A172 (cell line): ENCODE measurements at places on chromosomes 12 and 14. TPM values are rescaled to one million over a fixed set of nuclear protein-coding genes. Genes with fewer than 3 reads are reported as not detected.

DNA sequence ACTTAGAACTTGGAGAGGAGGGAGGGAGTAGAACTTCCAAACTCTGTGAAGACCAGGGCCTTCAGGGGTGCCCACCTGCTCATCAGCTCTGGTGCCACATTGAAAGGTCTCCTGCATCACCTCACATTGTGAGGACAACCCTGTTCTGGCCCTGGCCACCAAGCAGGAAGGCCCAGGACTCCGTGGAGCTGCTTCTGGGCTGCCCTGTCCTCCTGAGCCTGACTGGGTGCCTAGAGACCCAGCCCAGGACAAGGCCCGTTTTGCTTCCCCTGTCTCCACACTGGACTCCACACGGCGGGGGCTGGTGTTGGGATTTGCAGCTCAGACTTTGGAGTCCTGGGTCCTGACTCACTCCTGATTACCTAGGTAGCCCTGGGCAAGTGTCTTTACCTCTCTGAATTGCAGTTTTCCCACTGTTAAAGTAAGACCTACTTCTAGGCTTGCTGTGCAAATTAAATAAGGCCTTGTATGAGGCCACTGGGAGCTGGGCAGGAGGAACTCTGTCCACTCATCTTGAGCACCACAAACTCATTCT, 12.5 kb upstream of the KRT82 start:
- DNase-seq: no peak

DNA sequence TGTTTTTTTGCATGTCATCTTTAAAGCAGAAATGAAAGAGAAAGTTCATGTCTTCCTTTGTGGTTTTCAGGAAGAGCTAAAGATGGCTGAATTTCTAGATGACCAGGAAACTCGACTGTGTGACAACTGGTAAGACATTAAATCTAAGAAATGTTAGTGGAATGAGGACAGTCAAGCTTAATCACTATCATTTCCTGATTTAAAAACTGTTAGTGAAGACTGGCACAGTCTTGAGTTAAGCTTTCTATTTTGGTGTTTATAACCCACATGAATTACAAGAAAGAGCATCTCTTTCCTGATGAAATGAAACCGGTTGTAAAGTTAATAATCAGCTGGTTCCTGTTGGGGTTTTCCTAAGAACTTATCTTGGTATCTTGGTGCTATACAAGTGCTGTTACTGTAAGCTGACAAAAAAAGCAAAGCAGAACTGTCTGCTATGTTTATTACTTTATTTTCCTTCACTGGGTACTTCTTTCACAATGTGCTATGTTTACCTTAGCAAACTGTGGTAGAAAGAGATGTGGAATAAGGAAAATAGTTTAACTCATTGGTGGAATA, 5.2 kb downstream of the TRAFD1 start:
- peak; percentile 38 for DNase-seq

Gene IRAK3
- not detected in 2 replicates for total RNA-seq

DNA sequence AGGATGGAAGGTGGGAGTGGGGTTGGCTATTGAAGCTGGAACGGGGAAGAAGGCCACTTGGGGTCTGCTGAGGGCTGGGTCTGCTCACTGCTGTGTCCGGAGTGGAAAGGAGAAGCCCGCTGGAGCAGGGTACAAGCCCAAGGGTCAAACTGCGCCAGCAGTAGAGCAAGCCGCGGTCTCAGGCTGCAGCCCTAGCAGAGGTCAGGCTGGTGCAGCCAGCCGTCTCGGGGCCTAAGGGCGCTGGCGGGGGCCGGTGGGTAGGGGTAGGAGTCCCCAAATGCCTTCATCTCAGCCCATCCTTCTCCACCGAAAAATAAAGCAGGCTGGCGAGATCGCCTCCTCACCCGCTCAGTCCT, 718 bp upstream of the JDP2 start:
- no peak for DNase-seq

Gene FGF6
- total RNA-seq: not detected in 2 replicates

GRCh38 chr12:45863332-45863731, 127.0 kb downstream of the SCAF11 start:
- DNase-seq: no peak

Gene DNAJC22
- total RNA-seq: 12.6 and 13.1 TPM in 2 replicates

DNA sequence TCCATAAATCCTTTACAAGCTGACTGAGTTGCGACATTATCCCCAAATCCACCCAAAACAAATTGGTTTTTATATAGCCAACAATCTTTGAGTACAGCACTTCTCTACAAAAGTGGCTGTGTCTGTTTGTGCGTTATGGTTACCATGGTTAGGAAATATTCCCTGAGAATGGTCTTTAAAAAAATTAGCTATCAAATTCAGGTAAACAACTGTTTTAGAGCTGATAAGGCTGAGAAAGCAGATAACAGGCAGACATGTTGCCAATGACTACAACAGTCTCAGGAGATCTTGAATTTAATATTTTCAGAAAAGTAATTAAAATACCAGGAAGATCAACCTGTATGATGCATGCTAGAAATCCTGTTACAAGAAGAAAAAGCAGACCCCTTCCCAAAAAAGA, 248.0 kb downstream of the RASSF9 start:
- DNase-seq: no peak

DNA sequence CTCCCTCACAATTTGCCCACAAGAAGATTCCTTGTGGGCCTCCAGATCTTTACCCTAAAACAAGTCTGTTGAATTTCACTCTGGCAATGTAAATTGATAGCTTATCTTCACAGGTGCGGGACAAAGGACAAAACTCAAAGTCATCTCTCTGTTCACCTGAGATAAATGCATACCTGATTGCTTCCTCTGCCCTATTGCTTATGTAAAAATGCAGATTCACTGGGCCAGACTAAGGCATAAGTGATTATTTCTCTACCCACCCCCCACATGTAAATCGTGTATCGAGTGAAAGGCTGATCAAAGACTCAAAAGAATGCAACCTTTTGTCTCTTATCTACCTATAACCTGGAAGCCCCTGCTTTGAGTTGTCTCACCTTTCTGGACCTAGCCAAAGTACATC, 316.8 kb downstream of the SSPN start:
- DNase-seq: no peak

DNA sequence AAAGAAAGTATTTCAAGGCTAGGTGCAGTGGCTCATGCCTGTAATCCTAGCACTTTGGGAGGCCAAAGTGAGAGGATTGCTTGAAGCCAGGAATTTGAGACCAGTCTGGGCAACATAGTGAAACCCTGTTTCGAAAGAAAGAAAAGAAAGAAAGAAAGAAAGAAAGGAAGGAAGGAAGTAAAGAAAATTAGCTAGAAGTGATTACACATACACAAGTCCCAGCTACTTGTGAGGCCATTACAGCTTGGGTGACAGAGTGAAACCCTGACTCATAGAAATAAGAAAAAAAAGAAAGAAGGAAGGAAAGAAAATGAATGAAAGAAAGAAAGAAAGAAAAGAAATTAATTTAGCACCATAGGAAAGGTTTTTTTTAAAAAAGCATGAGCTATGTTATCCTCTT, 33.3 kb upstream of the PPP1CC start:
- no peak for DNase-seq

- no peak for DNase-seq
Measured at GRCh38 chr12:51217133-51217967, 512 bp downstream of the POU6F1 start.

Gene COX8C
- total RNA-seq: not detected in 2 replicates

GRCh38 chr14:58812050-58812910, 174.5 kb downstream of the DACT1 start:
- DNase-seq: no peak

GRCh38 chr12:67410667-67411067, 141.5 kb downstream of the CAND1 start:
- DNase-seq: no peak

Gene SYNDIG1L
- not detected in 2 replicates for total RNA-seq

- no peak for DNase-seq
Measured at GRCh38 chr12:3557116-3557697, 66.2 kb downstream of the PRMT8 start.

GRCh38 chr14:50388256-50388931, 8.3 kb downstream of the CDKL1 start:
- no peak for DNase-seq

Gene VRTN
- total RNA-seq: not detected in 2 replicates

- DNase-seq: no peak
Measured at GRCh38 chr12:108235197-108235984, 103.7 kb downstream of the CMKLR1 start.

DNA sequence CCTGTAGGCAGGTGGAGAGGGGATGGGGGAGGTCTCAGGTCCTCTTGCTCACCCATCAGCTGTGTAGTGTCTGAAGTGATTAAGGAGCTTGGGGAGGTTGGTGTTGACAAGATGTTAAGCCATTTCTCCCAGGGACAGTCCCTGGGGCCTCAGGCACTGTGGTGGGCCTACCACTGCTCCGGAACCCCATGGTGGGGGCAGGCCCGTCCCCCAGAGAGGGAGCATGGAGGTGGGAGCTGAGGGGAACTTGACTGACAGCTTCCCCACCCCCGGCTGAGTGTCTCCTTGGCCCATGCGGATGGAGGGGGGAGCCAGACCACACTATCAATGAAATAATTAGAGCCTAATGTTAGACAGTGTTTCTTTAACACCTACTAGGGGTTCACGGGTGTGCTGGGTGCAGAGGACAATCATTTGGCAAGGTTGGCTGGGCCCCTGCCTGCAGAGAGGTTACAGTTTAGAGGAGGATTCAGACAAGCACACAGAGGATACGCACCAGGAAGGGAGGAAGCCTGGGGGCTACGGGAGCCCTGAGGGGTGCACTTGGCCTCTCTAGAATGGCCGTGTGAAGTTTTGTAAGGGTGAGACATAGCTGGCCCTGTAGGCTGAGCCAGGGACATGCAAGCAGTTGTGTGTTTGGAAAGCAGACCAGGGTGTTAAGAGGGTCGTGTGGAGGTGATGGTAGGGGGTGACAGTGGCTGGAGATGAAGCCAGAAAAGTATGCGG, 19.3 kb upstream of the KRT80 start:
- no peak for DNase-seq

Gene AKAP5
- total RNA-seq: 1.6 and 1.9 TPM in 2 replicates

DNA sequence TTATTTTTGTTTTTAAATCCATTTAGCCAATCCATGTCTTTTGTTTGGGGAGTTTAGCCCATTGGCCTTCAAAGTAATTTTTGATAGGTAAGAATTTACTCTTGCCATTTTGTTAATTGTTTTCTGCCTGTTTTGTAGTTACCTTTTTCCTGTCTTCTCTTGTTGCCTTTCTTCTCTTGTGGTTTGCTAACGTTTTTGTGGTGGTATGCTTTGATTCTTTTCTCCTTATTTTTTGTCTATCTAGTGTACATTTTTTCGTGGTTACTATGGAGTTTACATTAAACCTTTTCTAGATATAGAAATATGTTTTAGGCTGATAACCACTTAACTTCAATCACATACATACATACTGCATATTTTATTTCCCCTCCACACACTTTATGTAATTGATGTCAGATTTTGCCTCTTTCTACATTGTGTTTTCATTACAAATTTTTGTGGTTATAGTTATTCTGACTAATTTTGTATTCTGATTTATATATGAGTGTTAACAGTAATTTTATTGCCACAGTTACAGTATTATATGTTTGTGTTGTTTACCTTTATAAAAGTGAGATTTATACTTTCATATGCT, 19.2 kb upstream of the PPP1R12A start:
- DNase-seq: no peak

DNA sequence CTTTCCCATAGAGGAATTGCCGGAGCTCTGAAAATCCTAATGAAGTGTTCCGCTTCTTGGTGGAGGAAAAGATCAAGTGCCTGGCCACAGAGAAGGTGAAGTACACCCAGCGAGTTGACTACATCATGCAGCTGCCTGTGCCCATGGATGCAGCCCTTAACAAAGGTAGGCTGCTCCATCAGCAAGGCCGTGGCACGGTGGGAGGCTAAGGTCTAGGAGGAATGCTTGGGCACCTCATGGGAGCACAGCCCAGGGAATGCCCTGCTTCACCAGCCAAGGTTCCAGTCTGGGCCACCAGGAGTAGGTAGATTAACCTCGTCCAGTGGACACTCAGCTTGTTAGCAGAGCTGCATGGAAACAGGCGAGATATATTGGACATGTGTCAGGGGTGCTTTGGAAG, 6.4 kb upstream of the TPI1 start:
- DNase-seq: no peak

GRCh38 chr14:85115921-85116320, 414.0 kb upstream of the FLRT2 start:
- DNase-seq: no peak

- DNase-seq: no peak
Measured at GRCh38 chr12:8082808-8083100, 680 bp downstream of the NECAP1 start.

DNA sequence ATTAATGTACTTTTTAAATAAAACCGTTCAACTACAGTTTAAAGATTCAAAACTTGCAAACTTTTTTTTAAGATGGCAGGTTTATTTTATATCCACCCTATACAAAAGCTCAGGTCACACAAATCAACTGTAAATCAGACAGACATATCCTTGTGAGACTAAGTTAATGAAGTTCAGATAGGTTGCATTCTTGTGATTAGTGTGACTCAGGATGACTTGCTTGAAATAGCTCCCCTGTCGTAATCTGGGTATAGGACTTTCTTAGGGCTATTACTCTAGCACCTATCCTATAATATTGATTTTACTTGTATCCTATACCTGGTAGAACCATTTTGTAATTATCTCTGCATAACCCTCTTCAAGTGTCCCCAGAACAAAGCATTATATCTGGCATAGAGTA, 9.5 kb upstream of the PRKD1 start:
- peak; percentile 27 for DNase-seq

DNA sequence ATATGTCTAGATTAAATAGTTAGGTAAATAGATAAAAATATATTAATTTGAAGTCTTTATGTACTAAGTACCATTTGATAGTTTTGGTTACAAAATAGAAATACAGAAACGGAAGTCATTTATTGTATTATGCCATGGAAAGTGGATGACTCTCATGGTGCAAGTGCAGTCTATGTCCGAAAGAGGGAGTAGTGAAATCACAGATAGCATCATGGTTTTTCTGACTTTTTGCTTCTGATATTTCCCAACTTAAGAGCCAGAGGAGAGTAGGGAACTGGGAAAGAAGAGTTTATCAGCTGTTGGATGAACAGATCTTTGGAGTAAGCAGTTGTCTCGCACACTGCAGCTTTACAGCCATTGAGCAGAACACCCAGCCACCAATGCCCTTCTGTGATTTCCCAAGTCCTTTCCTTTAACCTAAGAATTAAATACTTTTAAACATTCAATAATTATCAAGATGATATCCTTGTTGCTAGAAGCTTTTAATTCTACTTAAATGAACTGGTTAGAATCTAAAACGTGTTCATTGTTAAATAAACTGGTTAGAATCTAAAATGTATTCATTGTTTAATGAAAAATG, 18.4 kb upstream of the SRGAP1 start:
- DNase-seq: peak; percentile 55

Gene LMO3
- not detected in 2 replicates for total RNA-seq

DNA sequence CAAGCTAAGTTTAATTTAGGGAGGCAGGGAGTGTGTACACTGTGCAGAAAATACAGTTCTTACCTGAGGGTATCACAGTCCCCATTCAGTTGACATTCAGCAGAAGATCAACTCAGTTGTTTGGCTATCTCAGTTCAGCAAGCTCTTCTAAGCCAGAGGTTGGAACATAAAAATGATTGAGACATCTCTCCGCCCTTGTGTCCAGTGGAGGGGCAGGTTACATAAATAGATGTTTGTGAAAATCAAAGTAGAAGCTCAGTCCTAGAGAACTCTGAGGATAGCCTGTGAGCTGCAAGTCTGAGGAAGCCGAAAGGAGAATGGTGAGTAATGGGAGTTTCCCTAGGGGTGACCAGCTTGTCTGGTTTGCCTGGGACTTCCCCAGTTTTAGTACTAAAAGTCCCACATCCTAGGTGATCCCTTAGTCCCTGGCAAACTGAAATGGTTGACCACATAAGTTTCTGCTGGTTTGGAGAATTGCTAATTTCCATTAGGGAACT, 251.4 kb upstream of the ATP2B1 start:
- peak; percentile 76 for DNase-seq

GRCh38 chr12:110366321-110367142, 37.0 kb downstream of the ANAPC7 start:
- DNase-seq: no peak

- peak; percentile 47 for DNase-seq
Measured at GRCh38 chr14:99838639-99839134, 45.5 kb downstream of the EML1 start.
